Heart left ventricle (tissue), 16 donors: ENCODE measurements at places on chromosomes 3 and 15.

DNA sequence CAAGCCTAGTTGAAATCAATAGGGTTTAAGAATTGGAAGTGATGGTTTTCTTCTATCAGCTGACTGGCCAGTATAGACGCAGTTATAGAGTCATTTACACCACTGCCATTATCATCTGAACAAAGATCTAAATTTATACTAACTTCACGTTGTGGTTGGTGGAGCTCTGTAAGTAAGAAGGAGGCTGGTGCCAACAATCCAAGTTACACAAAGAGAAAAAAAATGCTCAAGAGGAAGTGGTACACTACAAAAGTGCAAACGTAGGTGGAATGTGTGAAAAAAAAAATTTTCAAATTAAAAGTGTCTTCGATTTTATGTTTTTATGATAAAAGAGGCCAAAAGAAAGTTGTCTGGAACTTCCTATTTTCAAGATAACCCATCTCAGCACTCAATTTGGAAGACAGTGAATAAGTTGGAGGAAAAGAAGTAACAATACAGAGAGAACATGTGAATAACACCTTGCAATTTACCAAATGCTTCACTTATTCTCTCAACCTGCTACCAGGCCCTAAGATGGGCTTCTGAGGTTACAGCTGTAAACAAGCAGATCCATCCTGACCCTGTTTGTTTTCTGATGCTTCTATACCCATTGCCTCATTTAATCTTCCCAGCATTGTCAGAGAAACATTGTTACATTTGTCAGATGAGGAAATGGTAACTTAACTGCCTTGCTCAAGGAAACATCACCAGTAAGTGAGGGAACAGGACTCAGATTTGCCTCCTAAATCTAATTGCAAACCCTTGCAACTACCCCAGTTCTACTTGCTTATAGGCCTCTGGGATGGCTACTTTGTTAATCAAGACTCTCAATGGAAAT lies 12.0 kb upstream of the TASOR start:
- no peak for DNase-seq

DNA sequence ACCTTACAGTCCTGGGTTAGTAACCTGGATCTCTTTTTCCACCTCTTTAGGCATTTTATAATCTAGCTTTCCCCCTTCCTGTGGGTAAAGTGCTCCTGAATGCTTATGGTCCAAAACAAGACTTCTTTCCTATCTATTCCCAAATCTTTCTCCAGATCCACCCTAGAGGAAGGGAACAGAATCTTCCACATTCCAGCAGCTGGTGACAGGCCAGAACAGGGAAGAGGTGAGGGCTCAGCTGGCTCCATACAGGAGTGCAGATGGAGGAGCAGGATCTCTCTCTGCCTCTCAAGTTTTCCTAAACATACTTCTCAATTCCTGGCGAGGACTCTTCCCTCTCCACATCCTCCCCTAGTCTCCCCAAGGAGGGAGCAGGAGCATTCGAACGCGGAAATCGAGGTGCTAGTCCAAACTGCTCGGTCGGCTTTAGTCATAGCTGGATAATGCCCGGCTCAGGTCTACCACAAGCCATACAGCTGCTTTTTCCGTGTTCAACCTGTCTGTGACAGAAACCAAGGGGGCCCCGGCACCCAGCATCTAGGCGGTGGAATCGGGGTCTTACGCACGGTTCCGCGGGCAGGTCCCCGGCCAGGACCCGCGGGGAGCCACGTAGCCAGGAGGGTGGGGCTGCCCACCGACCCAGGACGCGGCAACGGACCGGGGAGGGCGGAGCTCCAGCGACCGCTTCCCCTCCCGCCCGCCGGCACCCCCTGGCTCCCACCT lies 4.0 kb downstream of the RASSF1 start:
- no peak for DNase-seq

DNA sequence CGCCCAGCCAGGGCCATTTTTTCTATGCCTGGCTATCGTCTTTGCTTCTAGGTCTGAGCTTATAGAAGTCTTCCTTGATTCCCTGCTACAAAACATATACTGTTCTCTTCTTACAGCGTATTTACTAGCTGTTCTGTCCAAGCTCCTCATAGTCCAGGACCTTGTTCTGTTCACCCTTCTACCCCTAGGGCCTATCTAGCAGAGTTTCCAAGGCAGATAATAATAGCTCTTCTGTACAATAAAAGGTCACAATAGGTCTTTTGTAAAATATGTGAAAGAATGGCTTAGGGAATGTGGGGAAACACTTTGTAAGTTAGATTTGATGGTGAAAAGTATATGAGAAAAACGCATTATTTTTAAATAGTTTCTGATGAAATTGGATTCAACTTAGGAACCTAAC lies 158.2 kb downstream of the P3H2 start:
- DNase-seq = no peak

GRCh38 chr3:13160619-13161018 lies 87.4 kb upstream of the IQSEC1 start:
- no peak for DNase-seq
